Hepatic stellate cell (primary cell): ENCODE measurements at places on chromosomes 1 and 21.
A peak's percentile ranks its signal among the peaks of the same experiment; 100 is the strongest.

DNA sequence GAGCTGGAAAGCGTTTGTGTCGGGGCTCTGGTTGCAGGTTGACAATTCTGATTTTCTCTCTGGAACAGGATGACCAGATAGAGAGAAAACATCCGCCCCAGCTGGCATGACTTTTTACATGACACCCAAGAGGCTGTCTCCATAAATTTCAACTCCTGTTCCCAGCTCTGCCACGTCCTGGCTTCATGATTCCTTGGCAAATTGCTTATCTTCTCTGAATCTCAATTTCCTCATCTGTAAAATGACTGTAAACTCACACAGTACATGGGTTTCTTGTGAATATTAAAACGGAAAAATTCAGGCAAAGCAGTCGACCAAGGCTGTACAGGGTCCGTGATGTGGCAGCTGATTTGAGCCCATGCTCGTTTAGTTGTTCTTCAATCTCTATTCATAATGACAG is 572.7 kb downstream of the AJAP1 start:
- no peak for DNase-seq

- peak; percentile 59 for DNase-seq
These were observed 601 bp downstream of the UBE2G2 start for GRCh38 chr21:44800971-44801467.

DNA sequence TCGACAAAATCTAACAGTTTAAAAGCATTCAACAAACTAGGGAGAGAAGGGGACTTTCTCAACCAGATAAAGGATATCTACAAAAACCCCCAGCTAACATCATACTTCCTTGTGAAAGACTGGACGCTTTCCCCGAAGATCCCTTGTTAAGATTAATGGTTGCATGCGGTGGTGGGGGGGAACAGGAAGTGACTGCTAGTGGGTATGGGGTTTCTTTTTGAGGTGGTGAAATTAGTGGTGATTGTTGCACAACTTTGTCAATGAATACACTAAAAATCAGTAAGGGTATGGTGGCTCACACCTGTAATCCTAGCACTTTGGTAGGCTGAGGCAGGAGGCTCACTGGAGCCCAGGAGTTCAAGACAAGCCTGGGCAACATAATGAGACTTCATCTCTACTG is 26.9 kb upstream of the EYA3 start:
- no peak for DNase-seq

DNA sequence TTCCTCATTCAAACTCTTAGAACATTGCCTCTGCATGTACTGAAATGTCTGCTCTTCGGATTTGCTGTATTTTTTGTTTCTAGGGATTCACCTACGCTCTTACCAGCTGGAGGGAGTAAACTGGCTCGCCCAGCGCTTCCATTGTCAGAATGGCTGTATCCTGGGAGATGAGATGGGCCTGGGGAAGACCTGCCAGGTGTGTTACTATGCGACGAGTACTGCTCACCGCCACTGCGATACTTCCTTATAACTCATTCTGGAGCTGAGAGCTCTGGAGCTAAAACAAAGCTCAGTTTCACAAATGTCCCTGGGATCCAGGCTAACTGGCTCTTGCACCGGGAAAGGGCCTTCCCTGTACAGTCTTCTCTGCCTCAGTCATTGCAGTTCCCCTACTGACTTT is 10.1 kb downstream of the CHD1L start:
- DNase-seq, result no peak

GRCh38 chr1:201181726-201182125 is 8.9 kb upstream of the IGFN1 start:
- no peak for DNase-seq

DNA sequence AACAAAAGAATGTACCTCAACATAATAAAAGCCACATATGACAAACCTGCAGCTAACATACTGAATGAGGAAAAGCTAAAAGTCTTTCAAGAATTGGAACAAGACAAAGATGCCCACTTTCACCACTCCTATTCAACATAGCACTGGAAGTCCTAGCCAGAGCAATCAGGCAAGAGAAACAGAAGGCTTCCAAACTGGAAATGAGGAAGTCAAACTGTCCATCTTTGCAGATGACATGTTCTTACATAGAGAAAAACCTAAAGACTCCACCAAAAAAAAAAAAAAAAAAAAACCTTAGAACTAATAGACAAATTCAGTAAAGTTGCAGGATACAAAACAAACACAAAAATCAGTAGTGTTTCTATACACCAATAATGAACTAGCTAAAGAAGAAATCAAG is 20.2 kb downstream of the NSL1 start:
- DNase-seq, result no peak

GRCh38 chr1:42334240-42335049 is 590 bp downstream of the FOXJ3 start:
- peak; percentile 72 for DNase-seq

GRCh38 chr1:145942405-145942804 is 15.1 kb upstream of the RBM8A start:
- no peak for DNase-seq

- DNase-seq, result no peak
These were observed 334.4 kb downstream of the DSCAM start for GRCh38 chr21:40512590-40512989.

DNA sequence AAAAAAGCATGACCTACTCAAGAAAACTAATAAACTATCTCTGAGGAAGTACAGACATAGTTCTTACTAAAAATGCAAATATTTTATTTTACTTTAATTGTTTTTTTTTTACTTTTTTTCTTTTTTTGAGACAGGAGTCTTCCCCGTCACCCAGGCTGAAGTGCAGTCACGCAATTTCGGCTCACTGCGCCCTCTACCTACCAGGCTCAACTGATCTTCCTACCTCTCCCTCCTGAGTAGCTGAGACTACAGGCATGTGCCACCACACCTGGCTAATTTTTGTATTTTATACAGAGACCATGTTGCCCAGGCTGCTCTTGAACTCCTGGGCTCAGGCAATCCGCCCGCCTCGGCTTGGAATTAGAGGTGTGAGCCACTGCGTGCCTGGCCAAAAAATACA is 1263.1 kb downstream of the KCNT2 start:
- DNase-seq, result no peak

- no peak for DNase-seq
These were observed 27.5 kb upstream of the PRKACB start for GRCh38 chr1:84116558-84116957.

GRCh38 chr1:203153989-203154821 is 21.4 kb downstream of the MYBPH start:
- DNase-seq, result no peak

DNA sequence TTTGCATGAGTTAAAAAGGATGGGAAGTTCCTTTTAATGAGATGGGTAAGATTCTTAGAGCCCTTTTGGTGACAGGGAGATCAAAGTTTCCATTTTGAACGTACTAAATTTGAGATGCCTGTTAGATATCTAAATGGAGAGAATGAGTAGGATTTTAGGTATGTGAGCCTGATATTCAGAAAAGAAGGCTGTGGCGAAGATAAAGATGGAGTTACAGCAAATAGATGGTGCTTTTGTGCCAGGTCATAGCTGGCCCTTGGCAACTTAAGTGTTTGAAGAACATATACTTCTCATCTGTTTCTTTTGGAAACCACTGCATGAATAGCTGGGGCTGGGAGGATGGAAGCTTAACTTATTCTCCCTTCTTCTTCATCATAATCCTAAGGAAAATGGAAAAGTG is 282.5 kb downstream of the PTBP2 start:
- no peak for DNase-seq

DNA sequence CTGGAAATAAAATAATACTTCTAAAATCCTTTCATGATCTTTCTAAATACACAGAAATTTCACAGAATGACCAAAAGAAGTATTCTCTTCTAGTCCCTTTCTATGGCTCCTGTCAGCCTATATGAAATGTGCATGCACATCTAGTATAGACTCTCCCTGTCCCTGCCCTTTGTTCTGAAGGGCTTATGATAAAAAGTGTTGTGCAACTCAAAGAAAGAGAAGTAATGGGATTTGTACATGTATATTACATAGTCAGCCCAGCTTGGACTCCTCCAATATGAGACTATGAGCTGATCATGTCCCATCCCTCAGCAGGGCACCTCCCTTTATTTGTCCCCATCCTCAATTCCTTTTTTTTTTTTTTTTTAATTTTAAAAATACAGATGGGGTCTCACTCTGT is 42.1 kb upstream of the LAX1 start:
- no peak for DNase-seq

DNA sequence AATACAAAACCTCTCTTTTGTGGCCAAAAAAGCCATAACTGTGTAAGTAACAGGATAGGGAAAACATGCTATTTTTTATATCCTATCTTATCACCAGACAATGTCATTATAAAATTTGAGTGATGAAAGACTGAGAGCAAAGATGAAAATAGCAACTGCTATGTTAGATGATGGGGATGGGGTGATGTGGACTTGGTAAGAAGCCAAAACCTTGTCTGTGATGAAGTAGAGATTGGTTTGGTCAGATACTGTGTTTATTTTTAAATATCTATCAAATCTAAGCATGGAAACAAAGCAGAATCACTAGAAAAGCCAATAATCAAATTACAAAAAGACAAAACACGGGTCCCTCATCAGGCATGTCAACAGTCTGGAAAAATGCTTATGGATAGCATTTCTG is 631.1 kb upstream of the NR5A2 start:
- DNase-seq, result no peak

DNA sequence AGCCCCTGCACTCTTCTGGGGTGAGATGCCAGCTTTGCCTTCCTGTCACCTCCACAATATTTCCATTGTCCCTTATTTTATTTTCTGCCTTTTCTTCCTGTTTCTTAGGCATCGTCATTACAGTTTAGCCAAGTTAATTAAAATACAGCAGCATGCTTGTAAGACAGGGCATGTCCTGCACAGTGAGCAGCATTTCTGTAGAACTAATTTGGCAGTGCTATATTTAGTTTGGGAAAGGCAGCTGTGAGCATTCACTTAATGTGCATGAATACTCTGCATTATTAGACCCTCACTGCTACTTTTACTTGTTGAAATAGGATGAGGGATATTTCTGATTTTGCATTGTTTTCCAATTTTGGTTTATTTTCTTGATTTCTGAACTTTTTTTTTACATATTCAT is 133.3 kb downstream of the KCNK2 start:
- no peak for DNase-seq

- no peak for DNase-seq
These were observed 51.6 kb downstream of the BACH1 start for GRCh38 chr21:29350246-29350779.

DNA sequence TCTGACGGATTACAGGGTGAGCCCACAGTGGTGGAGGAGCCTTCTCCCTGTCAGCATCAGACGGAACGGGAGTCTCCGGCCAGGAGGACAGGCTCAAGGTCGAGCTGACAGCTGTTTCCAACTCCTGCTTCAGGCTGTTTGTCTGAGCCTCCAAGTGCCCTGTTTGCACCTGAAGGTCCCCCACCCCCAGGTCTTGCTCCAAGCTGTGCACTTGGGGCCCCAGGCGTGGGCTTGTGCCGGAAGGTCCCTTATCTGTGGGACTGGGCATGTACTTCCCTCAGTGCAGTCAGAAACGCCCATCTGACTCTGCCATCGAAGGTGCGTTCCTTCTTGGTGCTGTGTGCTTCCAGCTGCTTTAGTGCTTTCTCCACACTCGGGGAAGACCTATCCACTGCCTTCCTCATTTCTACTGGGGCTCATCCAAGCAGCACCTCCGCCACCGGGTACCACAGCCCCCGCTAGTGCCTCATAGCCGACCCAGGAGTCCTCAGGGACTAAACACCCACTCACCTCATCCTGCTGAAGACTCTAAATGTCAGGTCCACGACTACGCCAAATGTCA is 29.5 kb upstream of the CR2 start:
- DNase-seq, result no peak

GRCh38 chr1:206032380-206033140 is 8.9 kb upstream of the CTSE start:
- DNase-seq, result no peak

DNA sequence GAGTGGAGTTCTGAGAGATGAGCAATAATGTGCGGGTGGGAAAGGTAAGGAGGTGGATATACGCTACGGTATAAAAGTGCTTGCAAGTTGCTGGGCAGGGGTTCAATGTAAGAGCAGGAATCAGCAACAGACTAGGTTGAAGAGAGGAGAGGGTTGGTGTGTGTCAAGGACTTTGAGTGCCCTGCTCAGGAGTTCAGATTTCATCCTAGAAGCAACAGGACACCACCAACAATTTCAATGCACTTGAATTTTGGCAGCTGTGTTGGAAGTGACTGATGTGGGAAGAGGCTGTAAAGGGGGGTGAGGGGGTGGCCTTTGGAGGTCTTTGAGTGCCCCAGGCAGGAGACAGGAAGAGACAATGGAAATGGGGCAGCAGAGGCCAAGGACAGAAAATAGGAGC is 57.3 kb downstream of the RHOU start:
- DNase-seq, result no peak

DNA sequence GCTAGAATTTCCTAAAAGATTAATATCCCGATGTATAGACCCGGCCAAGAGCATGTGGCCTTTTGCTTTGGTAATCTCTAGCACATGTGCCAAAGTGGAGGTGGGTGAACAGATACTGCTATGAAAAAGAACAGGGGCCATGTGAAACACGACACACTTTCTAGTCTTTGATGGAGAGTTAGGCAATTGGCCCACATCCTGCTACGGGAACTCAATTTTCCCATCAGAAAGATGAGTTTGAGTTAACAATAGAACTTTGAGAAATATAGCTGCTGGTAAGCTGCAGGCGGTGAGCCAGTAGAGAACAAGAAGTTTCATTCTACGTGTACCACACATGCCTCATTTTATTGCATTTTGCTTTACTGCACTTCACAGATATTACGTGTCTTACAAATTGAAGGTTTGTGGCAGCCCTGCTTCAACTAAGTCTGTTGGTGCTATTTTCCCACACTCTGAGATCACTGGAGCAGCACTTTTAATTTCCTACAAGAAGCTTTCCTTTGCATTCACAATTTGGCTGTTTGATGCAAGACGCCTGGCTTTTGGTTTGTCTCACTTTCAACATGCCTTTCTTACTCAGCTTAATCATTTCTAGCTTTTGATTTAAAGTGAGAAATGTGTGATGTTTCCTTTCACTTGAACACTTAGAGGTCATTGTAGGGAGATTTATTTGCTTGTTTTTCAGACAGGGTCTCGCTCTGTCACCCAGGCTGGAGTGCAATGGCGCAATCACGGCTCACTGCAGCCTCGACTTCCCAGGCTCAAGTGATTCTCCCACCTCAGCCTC is 46.3 kb downstream of the HTR6 start:
- DNase-seq, result no peak

GRCh38 chr1:109252893-109253802 is 3.8 kb downstream of the CELSR2 start:
- no peak for DNase-seq

DNA sequence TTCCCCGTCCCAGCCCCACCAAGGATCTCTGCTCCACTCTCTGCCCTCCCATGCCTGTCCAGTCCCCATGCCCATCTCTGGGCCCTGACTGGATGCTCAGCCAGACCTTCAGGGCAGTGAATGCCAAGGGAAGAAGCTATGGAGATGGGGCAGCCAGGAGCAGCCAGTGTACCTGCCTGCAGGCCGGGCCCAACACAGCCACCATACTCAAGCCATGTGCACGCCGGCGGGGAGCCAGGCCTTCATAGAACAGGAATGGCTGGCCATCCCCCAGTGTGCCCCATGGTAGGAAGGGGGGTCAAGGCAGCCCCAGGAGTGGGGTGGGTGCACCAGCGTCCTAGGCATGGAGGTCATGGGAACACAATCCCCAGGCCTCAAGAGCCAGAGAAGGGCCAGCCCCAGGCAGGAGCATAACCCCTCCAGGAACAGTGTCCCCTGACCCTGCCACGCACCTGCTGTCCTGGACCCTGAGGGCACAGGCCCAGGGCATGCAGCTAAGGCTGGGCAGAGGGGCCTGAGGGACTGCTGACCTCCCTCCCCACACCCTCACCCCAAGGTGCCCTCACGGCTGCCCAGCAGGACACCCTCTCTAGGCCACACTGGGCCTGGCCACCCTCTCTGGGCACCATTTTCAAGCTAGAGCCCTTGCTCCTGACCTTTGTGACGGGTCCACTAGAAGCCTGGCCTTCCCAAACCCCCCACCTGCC is 20.3 kb upstream of the ARF1 start:
- DNase-seq, result no peak
